Stimulated activated CD4-positive, alpha-beta T cell treated with anti-CD3 and anti-CD28 coated beads, Interleukin-1b, Interleukin-23, amount 100 ng/mL, for 1 hour (primary cell): ENCODE measurements at places on chromosomes 5 and 9.

GRCh38 chr9:95506678-95507463 is 9.9 kb downstream of the PTCH1 start:
- DNase-seq = no peak

DNA sequence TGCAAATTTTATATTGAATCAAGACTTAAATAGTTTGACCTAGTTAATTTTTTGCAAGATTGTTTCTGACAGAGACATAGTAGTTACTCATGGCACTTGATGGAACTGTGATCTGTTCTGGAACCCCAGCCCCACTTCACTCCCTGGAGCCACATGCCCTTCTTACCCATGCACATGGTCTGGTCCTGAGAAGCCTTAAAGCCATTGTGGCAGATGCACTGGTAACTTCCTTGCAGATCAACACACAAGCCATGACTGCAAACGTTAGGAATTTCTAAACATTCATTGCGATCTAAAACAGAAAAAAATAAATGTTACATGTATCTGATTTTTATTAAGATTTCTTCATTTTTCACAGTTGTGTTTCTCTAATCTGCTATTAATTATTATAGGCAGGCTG is 221.2 kb downstream of the SLC12A2 start:
- DNase-seq = no peak

GRCh38 chr9:122134822-122135528 is 24.6 kb downstream of the NDUFA8 start:
- DNase-seq = no peak

DNA sequence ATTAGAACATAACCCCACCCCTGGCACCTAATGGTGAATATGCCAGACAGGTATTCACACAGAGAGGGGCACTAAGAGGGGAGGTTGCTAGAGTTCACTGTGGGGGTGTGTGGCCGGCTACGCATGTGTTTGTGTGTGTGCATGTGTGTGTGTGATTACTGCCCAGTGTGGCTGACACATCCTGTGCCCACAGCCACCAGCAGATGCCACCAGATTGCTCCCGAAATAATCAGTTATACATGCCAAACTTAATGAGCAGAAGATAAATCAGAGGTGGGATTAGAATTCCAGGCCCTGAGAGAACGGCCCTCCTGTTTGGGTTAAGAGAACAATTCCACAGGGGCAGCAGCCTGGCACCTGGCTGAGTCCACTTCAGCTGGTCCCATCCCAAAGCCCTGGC is 91.8 kb upstream of the TBCA start:
- DNase-seq = no peak

DNA sequence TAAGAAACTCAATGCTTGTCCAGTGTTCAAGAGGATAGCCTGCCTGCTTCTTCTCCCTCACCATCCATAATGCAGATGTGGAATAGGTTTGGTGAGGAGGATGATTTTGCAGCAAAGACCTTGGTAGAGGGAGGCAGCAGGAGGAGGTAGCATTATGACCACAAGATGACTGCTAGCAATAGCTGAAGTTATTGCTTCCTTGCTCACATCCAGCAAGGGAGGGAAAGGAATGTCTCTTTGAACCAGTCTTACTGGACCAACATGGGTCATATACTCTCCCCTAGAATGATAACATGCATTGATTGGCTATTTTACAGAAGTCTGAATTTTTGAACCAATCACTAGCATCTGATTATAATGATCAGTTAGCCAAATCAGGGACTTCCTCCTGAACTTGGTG is 607.6 kb downstream of the EBF1 start:
- no peak for DNase-seq

DNA sequence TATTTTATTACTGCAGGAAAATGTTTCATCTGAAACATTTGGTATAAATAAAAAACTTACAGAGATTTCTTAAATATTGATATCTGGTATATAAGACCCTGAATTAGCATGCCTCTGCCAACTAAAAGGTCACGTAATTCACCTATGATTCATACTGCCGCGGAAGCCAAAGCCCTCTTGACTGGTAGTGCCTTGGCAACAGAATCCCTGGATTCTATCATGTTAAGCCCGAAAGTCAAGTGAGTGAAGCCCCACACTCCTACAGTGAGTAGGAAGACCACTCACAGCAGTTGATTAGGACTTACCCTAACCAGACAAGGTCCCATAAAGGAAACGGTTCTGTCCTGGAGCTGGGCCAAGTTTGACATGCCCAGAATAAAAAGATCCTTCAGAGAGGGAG is 175.6 kb upstream of the NREP start:
- DNase-seq = no peak

- no peak for DNase-seq
Observed at GRCh38 chr5:1437226-1437829, 7.9 kb downstream of the SLC6A3 start.

DNA sequence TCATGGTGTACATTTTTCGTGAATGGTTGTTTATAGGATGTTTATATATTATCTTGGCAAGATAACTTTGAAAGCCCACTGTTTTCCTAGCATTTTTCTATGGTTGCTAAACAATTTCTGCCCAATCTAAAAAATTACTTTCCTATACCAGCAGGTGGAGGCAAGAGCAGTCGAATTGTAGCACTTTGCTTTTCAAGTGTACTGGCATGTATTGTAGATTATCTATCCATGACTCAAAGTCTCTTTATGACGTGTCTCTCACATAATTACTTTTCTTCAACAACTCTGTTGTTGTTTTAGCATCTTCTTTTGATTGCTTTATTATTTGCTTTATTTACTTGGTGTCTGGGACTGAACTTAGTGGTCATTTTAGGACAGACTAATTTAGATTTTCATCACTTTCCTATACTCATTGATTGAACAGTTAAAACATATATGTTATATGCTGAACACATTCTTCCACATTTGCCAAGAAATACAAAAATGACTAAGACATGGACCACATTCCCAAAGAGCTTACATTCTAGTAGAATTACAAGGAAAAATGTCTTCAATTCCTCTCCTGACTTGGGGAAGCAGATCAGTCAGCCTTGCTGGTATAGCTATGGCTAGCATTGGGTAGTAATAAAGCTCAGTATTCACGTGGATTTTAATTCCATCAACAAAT is 20.7 kb downstream of the NLN start:
- no peak for DNase-seq

DNA sequence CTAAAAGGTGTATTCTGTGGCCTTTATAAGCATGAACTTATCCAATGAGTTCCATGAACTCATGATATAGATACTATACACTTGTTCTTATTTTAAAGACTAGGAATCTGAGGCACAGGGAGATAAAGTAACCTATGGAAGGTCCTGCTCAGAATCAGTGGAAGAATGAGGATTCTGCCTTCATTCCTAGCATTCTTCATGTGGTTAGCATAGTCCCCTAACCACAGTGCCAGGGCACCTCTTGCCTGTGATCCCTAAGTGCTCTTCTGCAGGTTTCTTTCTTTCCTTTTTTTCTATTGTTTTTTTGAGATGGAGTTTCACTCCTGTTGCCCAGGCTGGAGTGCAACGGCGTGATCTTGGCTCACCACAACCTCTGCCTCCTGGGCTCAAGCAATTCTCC is 174.1 kb downstream of the C9orf152 start:
- no peak for DNase-seq

DNA sequence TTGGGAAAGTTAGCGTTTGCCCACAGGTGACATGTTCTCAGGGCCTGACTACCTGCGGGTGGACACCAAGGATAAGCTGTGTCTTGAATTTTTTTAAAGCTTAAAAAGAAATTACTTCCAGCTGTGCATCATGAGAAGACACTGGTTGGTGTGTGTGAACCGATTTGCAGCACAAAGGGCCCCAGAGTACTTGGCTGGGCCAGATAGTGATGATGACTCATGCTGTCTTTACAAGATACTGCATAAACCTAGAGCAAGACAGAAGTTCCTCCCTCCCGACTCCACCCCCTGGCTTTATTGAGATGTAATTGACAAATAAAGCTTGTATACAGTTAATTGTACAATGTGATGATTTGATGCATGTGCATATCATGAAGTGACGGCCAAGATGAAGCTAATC is 212.8 kb downstream of the NXNL2 start:
- no peak for DNase-seq

DNA sequence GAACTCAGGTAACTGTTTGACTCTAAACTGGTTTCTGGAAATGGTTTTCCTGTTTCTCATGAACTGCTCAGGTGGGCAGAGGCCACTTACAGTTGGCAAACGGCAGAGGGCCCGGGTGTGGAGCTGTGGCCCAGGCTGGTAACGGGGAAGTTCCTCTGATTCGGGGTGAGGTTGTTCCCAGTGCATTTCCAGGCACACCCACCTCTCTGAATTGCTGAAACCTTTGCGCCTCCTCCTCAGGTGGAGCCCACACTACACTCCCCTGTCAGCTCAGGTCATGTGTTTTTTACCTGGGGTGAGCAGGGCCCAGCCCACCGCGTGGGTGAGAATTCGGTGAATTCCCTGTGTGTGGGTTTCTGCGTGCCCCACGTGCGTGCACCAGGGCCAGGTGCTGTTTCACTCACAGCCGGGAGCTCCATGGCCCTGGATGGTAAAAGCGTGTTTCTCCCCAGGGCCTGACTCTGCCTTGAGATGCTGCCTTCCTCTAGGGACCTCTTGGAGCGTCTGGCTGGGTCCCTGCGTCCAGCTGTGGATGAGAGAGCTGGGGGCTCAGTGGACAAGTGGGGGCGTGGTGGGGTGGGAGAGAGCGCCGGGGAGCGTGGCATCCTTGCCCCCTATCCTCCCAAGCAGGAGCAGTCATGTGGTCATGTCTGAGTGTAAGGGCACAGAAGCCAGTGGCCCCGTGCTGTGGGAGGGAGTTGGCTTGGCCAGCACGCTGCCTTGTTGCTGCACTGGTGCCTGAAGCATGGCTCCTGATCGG is 33.5 kb upstream of the LPCAT1 start:
- DNase-seq = no peak

DNA sequence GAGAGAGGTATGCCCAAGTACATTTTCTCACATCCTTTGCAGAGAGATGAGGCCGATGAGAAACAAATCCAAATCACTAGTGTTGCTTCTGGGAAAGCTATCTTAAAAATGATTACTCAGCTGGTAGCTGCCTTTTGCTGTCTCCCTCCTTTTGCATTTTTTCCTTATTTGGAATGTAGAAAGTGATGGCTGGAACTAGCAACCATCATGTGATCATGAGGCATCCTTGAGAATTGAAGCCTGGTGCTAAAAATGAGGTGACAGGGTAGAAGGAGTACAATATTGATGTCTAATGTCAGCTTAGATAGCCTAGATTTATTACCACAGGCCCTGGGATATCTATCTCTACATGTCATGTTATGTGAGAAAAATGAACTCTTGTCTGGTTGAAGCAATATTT is 109.3 kb upstream of the TAF11L2 start:
- DNase-seq = no peak

- no peak for DNase-seq
Observed at GRCh38 chr5:172858990-172859811, 25.1 kb downstream of the ERGIC1 start.

GRCh38 chr9:125541840-125542243 is 165.2 kb downstream of the MAPKAP1 start:
- DNase-seq = no peak

DNA sequence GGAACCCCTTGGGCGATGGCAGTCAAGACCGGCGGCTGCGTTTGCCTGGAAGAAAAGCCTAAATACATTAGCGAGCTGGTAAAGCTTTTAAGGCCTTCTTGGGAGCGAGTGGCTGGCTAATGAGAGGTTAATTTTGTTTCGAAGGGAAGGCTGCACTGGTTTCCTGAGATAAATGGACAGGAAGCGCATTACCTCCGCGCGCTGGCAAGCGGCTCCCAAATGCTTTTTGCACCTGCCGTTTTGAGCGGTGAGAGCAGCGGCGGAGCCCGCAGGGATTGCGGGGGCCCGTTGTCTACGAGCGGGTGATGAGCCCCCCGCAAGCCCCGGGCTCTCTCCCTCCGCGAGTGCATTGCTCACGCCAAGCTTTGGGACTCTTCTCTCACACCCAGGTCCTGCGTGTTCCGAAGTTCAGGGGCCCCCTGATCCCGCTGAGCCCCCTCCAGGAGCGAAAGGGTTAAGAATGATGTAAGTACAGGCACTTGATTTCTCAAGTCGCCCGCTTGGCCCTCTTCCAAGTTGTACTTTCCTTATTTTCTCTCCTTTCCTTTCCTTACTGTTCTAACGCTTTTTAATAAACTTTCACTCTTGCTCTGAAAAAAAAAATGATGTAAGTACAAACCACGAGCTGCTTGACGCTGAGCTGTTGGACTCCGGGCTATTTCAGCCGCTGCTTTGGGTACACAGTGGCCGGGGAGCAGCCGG is 3.1 kb upstream of the RGMB start:
- no peak for DNase-seq

DNA sequence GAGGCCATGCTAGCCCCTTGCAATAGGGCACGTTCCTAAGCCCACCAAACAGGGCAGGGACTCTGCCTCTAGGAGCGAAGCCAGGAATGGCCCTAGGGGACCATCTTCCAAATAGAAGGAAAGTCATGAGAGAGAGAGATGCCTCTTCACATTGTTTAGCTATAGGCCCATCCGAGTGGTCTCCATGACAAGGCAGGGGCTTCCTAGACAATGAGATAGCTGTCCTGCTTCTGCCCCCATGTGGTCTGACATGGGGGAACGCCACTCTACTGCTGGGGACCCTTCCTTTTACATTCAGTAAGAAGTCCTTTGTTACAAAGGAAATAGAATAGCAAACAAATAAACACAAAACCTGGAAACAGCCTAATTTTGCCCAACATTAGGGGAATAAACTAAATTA is 17.9 kb upstream of the KIF4B start:
- DNase-seq = no peak

- DNase-seq = no peak
Observed at GRCh38 chr9:138013273-138013672, 135.7 kb downstream of the CACNA1B start.

GRCh38 chr9:79952401-79952800 is 380.6 kb downstream of the TLE4 start:
- no peak for DNase-seq

- no peak for DNase-seq
Observed at GRCh38 chr5:43236653-43237355, 44.8 kb downstream of the NIM1K start.

DNA sequence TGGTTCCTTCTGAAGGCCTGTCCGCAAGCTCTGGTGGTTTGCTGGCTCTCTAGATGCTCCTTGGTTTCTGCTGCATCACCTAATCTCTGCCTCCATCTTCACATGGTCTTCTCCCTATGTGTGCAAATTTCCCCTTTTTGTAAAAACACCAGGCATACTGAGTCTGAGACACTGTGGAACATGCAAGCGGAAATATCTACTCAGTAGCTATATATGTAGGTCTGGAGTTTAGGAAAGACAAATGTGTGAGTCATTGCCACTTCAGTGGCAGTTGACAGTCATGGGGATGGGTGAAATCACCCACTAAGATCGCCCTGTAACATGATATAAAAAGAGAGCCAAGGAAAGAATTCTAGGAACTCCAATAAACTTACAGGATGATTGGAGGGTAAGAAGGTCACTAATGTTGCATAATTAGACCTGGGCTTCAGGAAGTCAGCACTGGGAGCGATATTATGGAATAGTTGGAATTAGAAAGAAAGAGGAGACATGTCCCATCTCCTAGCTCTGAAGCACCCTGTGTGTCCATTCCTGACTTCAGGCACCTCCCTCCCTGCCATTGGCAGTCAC is 22.7 kb upstream of the UBLCP1 start:
- no peak for DNase-seq

- DNase-seq = no peak
Observed at GRCh38 chr9:94010980-94011533, 55.9 kb upstream of the BARX1 start.
